ENCODE measurements at places on chromosomes 16 and 17.

DNA sequence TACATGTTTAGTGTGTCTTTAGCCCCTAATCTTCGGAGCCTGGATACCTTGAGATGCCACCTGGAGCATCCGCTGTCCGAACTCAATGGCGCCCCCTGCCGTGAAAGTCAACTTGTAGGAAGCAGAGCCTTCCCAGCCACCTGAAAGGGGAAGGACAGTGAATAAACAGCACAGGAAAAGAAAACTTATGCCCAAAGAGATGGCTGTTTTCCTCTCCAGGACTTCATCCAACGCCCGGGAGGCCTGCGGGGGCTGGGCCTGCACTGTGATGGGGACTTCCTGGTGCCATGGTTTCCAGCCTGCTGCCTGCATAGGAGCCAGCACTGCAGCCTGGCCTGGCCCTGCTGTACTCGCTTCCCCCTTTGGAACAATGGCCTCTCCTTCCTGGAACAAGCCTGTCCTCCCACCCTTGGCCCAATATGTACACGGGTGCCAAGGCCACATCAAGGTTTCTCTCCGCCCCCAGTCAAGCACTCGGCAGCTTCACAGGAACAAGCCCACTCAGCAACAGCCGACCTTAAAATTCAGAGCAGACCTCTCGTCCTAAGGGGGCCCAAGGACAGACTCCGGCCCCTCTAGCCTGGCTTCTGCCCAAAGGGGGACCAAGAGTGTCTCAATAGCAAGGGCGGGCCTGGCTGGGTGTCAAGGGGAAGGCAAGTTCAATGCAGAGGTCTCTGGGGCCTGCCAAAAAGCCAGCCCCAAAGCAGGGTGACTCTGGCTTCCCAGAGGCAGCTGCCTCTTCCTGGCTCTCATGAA lies 4.5 kb upstream of the UNC13D start:
- peak; percentile 22 for DNase-seq

DNA sequence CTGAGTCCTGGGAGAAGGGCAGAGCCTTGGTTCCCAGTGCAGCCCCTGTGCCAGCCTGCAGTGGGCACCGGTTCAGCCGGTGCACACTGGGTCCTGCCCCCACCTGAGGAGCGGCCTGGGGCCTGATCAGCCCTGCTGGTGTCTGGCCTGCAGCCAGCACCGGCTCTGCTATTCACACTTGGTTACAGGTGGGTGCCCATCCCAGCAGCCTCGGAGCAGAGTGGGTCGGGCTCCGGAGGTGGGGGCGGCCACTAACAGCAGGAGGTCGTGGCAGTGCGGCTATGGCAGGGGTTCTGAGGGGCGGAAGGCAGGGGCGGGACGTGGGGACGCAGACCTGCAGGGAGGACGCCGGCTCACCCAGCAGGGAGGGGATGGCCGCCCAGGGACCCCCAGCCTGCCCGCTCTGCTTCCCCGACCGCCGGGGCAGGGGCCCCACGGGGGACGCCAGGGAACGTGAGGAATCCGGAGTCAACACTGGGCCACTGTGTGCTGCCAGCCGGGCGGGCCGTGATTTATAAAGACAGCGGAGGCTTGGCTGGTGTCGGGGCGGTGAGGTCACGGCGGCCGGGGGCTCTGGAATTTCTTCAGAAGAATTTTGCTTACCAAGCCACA lies 20.3 kb downstream of the METRNL start:
- DNase-seq = peak; percentile 11

GRCh38 chr16:11672206-11673090 lies 4.2 kb downstream of the SNN start:
- no peak for DNase-seq

DNA sequence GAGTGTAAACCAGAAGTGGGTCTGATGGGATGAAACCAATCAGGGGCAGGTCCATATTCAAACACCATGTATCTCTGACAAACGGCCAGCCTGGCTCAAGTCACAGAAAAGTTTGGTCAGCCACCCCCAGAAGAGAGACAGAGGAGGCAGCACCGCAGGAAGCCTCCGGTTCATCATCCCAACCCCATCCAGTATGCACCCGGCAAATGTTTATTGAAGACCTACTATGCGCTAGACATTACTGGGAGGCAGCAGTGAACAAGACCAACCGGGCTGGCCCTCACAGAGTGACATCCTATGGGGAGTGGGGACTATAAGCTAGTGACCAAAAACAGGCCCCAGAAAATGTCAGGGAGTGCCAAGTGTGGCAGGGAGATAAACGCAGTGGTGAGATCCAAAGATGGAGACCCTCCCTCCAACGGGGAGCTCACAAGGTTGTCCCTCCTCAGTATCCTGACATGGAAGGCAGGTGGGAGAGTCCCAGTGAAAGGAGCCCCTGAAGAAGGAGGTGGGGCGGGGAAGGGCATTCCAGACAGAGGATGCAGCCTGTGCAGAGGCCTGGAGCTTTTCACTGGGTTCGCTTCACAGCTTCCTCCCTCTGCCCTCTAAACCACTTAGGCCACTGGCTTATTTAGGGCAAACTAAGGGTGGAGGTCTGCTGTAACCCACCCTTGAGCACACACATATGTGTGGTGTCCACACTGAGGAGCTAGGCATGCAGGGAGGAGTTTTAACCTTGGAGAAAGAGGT lies 2.0 kb downstream of the GSG1L start:
- no peak for DNase-seq

- no peak for DNase-seq
Observed at GRCh38 chr16:49558451-49558850, 184.8 kb downstream of the C16orf78 start.

- DNase-seq = no peak
Observed at GRCh38 chr16:12893050-12893750, 8.2 kb upstream of the SHISA9 start.

- DNase-seq = no peak
Observed at GRCh38 chr17:4693416-4693815, 10.5 kb downstream of the PELP1 start.

DNA sequence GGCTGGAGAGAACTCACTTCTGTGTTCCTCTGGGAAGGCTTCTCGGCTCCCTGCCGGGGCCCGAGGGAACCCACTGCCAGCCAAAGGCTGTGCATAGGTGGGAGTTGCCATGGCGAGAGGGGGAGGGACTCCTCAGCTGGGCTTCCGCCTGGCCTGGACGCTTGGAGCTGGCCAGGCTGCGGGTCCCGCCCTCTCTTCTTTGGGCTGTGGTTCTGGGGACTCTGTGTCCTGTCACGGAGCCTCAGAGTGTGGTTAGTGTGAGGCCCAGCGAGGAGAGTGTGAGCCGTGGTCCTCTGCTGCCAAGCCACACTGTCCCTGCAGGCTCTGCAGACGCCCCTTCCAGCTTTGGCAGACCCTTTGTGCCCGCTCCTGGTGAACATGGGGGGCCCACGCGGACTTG lies 123.1 kb downstream of the OR1D5 start:
- no peak for DNase-seq

- DNase-seq = no peak
Observed at GRCh38 chr16:7546948-7547347, 214.3 kb downstream of the RBFOX1 start.

DNA sequence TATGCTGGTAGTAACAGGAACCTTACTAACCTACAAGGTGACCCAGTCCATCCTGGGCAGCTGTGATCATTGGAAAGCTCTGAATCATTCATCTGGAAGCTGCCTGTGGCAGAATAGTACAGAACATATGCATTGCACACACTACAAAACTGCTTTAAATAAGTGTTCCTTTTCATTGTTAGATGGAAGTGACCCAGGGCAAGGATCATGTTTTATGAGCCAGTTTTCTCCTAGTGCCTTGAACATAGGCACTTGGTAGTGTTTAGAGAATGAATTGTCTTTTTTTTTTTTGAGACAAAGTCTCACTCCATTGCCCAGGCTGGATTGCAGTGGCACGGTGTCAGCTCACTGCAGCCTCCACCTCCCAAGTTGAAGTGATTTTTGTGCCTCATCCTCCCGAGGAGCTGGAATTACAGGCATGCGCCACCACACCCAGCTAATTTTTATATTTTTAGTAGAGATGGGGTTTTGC lies 55.4 kb downstream of the TENT4B start:
- no peak for DNase-seq

GRCh38 chr16:17303101-17303500 lies 167.7 kb downstream of the XYLT1 start:
- no peak for DNase-seq

DNA sequence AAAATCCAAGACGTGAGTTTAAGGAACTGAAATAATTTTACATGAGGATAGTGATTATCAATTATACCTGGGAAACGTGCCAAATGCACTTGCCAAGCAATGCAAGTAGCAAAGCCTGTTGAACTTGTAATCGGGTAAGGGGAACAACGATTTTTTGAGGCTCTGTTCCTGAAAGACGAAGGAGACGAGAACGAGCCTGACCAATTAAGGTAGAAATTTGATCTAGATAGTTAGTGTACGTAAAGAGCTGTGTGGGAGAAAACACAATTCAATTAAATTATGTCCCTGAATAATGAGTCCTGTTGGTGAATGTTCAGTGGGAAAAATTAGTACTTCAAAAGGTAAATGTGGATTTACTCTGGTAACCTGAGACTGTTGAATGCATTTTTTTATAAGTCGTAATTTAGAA lies 17.7 kb upstream of the KCTD5 start:
- DNase-seq = peak; percentile 66

- DNase-seq = peak; percentile 6
Observed at GRCh38 chr16:84851192-84852127, 31.7 kb downstream of the CRISPLD2 start.

GRCh38 chr17:58706351-58707140 lies 14.1 kb downstream of the RAD51C start:
- DNase-seq = no peak

- no peak for DNase-seq
Observed at GRCh38 chr16:9874219-9874618, 308.0 kb downstream of the GRIN2A start.

DNA sequence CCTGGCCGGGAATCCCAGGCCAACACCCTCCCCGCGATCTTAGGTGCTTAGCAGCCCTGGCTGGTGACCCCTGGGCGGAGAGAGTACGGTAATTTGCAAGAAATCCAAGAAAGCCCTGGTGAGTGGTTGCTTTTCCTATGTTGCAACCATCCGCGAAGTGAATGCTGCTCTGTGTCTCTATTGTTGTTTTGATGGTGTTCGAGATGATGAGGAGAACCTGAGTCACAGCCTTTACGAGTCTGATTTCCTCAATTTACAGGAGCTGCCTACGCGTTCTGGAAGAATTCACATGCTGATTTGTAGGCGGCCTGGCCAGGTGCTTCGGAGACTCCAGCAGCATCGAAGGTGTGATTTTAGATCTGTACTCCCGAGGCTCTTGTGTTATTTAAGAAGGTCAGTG lies 63.3 kb downstream of the TMEM235 start:
- DNase-seq = no peak

GRCh38 chr17:74199306-74200092 lies 4.0 kb upstream of the RPL38 start:
- no peak for DNase-seq
